LHCN-M2 (cell line): ENCODE measurements at places on chromosomes 3 and 15. TPM values are rescaled to one million over a fixed set of nuclear protein-coding genes. Genes with fewer than 3 reads are reported as not detected.

DNA sequence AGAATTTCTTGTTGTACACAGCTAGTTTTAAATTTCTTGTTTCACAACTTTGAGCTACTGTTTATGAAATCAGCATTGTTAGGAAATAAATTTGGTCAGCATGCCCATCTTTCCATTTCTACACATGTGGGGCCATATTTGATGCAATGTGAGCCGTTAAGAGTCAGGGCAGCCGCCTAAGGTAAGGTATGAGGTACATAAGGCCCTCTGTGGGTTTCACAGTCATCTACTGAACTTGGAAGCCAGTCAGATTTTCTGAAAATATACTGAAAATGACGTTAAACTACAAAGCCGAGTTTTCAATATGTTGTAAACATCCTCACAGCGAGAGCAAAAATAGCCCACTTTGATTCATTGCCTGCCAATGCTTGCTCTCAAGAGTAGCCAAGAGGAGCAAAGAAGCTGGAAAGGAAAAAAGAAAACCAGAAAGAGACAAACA lies 94.7 kb upstream of the PDZRN3 start:
- no peak for DNase-seq

DNA sequence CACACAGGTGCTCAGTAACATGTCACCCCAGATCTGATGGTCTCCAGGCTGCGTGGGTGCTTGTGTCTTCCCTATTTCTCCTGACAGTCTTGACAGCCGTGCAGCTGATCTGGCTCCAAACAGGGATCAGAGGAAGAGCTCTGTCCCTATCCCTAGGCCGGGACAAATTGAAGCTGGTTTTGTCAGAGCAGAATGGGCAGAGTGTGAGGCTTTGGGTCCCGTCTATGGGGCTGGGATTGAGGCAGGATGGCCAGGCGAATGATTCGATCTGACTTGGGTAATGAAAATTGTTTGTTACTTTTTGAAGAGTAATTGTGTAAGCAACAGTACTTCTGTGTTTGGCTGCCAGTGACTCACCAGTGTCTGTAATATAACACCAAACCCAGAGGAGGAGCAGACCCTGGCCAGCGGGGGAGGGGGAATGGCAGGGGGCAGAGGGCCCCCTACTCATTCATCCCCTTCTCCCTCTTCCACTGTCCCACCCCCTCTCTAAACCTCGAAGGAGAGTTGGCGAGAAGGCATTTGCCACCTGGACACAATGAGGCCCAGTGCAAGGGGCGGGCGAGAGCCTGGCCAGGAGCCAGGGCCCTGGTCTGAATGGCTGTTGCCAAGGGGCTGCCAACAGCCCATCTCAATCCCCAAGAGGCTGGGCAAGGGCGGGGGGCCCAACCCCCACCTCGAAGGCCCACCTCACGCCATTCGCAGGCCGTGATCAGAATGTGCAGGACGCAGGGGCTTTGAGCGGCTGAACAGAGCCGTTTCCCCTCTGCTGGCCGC lies 4.9 kb upstream of the MAGEF1 start:
- DNase-seq = peak; percentile 42

DNA sequence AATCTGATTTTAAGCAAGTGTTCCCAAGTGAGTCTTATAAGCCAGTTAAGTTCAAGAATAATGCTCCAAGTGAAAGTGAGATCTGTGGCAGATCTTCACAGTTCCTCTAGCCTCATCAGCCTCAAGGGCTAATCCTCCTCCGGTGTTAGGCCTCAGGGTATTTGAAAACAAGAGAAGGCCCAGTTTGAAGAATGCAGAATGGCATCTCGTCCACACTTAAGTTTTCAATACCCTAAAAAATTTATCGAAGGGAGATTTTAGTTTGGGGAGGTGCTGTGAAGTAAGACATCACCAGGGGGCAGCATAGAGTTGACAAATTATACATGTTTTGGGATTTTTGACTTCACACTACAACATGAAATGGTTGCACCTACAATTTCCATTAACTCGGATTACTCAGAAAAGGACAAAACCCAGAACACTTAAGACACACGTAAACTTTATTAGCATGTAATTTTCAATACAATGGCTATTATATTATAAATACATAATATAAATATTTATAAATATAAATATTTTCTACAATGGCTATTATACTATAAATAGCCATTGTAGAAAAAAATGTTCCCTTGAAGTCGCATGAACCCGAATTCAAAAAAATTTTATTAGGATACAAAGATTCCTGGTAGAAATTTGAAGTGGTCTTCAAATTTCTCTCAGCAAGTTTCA lies 2.3 kb upstream of the TMEM266 start:
- no peak for DNase-seq

Gene SPATA12
- 0.11 and 0.32 TPM in 2 replicates for total RNA-seq

Gene CLDN11
- 0.86 TPM in 1 of 2 replicates, not detected in the other for total RNA-seq

Gene LTK
- 2.5 and 2.8 TPM in 2 replicates for total RNA-seq
